KBM-7 (cell line): ENCODE measurements at places on chromosomes 16 and 17.

DNA sequence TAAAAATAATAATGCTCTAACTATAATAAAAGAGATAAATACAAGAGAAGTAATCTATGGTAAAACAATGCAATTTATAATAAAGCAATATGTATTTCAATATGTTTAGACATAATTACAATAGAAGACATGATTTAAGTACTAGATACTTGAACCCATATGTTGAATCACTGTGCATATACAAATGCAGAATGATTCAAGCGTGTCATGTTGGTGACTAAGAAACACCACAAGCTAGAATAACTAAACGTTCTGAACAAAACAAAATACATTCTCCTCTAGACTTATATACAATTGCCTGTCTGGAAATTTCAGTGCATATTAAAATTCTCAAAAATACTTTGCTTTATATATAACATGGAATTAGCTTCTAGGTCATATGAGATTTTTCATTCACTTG, 11.2 kb downstream of the TADA2A start:
- no peak for DNase-seq

DNA sequence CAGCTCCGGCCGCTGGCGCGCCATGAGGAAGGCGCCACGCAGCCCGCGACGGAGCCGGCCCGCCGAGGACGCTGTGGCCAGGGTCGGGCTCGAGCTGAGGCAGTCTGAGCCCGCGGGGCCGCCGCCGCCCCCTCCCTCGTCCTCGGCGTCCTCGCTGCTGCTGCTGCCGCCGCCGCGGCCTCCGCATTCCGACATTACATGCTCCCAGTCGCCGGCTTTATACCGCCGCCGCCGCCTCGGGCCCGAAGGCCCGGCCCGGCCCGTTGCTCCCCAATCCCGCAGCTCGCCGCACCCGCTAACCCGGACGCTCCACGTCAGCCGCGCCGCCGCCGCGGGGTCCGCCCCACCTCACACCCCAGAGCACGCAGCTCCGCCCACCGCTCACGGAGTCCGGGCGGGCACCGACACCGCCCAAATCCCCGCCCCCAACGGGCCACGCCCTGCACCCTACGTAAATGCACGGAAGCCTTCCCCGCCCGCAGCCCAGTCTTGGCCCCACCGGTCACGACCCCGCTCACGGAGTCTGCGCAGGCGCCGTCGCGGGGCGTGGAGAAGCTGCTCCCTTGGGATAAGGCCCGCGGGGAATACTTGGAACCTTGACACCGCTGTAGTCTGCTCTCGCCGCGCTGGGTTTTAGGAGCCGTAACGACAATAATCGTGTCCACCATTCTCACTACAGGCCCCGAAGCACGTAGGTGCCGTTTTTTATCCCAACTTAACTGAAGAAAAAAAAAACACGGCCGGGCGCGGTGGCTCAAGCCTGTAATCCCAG, at the start of gene TXNDC11:
Gene TXNDC11, minus strand, starts transcription at position 322 of the 772 bp plus-strand sequence. Its CDS starts 127 bp downstream, at position 195.
- DNase-seq: peak; percentile 99

- DNase-seq: no peak
Observed at GRCh38 chr16:70692873-70693671, 7.2 kb upstream of the MTSS2 start.

DNA sequence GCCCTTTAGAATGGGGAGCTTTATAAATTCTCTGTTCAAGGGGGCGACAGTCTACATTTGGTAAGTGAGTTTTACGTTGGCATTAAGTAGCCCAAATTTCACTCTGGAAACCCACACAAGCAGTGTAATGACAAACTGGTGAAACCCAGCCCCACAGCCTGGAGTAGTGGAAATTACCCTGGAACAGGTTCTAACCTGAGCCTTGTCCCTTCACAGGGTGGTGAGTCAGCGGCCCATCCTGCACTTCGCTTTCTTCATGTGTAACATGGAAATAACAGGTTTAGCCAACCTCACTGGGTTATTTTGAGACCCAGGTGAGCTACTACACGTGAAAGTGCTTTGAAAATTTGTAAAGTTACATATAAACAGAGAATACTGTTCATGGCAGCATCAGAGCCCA, 3.5 kb upstream of the TLCD3A start:
- no peak for DNase-seq

GRCh38 chr17:77527836-77528505, 387.2 kb downstream of the SEC14L1 start:
- DNase-seq: no peak

DNA sequence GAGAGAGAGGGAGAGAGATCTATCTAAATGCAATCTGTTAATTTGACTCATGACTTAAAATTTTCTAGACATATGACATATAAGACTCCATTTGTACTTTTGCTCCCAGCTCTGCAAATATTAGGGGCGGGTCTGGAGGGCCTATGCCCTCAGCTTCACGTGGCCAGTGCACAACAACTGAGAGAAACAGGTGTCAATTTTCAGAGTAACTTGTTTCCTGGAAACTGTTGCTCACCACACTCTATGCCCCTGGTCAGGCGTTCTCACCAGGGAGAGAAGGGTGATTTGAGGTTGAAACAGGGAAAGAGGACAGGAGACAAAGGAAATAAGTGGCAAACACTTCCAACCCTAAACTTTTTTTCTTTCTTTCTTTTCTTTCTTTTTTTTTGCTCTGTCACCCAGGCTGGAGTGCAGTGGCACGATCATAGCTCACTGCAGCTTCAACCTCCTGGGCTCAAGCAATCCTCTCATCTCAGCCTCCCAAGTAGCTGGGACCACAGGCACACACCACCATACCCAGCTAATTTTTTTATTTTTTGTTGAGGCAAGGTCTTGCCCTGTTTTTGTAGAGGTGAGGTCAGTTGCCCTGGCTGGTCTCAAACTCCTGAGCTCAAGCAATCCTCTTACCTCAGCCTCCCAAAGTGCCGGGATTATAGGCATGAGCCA, 270.0 kb downstream of the SLC39A11 start:
- no peak for DNase-seq

- DNase-seq: no peak
Observed at GRCh38 chr17:44906763-44907728, 7.8 kb upstream of the EFTUD2 start.

GRCh38 chr16:89615176-89615575, 1.7 kb downstream of the DPEP1 start:
- DNase-seq: no peak

DNA sequence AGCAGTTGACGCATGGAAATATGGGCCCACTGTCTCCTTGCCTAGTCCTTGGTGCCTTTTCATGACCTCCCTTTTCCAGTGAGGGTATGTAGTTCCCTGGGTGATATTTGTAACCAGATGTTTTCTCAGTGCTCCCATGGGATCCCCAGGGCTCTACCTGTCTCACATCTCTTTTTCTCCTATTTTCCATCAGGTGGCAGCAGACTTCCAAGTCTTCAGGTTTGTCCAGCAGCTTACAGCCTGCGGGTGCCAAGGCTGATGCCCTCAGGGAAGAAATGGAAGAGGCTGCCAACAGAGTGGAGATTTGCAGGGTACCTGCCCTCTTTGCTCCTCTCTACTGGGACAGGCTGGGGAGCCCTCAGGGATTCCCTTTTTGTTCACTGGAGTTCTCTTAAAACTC, 89.1 kb downstream of the ELAC2 start:
- DNase-seq: no peak

DNA sequence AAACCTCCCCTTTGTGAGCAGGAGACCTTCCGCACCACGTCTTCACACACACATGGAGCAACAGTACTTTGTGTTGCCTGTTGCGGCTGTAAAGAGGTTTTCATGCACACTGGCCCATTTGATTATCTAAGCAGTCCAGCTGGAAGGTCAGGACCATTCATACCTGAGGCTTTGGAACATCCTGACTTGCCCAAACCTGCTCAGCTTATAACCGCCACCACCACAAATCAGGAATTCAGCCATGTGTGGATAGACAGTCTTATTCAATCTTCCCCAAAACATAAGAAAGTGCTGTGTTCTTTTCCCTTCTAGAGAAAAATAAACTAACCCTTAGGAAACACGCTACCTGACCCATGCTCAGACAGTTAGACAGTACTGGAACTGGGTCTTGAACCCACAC, 81.6 kb upstream of the XYLT1 start:
- DNase-seq: no peak

DNA sequence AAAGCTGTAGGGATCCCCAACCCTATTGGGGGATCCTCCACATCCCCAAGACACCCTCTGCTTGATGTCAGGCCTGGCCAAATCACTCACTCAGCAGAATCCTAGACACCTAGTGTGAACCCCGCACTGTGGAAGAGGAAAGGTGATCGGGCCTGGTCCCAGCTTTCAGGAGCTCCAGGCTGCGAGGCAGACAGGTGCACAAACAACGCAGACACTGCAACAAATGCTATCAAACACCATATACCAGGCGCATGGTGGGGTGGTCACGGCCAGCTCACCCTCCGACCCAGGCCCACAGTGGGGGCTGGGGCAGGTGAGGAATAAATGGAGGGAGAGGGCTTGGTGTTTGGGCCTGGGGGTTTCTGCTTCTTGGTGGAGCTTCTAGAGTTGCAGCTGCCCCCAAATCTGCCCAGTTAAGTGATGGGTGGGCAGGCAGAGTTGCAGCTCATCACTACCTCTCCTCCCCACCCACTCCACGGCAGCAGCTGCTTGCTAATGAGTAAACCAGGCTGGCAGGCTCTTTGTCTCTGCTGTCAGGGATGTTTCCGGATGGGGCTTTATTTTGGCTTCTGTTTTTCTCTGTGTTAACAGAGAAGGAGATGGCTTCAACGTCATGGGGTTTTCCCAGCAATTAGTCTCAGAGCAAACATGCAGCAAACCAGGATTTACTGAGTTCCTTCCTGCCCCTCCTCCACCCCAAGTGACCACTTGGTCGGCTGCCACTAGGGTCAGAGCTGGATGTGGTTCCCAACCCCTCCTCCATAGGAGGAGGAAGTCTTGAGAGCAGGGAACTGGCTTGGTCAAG, 46.6 kb downstream of the PECAM1 start:
- DNase-seq: no peak

DNA sequence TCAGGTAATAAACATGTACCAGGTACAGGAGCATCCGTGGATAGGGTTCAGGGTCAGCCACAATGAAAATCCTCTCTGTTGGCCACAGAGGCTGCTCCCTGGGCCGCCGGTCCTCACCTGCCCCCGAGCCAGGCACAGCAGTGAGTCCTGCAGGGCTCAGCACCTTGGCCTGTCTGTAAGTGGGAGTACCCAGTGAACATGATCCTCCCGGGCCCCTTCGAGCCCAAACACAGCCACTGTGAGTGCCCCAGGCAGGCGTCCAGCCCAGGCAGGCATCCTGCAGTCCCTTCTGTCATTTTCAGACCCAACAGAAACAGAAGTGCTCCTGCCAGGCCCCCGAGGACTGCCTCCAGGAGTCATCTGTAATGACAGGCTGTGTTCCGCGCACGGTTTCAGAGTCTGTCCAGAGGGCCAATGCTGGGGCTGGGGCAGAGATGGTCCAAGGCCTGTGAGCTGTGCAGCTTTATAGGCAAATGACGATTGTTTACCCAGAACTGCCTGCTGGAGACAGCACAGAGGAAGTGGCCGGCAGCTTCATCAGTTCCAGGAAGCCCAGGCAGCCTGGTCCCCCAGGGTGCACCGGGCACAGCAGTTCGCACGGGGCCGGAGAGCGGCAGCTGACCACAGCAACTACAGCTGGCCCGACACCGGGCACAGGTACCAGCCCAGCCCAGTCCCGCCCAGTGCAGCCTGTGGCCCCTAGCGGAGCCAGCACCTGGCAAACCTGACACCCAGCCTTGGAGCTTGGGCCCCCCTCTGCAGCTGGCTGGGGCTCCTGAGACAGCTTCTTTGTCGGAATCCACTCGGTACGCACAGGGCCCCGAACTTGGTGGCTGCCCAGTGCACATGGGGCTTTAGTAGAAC, 13.2 kb downstream of the SLC7A5 start:
- peak; percentile 49 for DNase-seq

DNA sequence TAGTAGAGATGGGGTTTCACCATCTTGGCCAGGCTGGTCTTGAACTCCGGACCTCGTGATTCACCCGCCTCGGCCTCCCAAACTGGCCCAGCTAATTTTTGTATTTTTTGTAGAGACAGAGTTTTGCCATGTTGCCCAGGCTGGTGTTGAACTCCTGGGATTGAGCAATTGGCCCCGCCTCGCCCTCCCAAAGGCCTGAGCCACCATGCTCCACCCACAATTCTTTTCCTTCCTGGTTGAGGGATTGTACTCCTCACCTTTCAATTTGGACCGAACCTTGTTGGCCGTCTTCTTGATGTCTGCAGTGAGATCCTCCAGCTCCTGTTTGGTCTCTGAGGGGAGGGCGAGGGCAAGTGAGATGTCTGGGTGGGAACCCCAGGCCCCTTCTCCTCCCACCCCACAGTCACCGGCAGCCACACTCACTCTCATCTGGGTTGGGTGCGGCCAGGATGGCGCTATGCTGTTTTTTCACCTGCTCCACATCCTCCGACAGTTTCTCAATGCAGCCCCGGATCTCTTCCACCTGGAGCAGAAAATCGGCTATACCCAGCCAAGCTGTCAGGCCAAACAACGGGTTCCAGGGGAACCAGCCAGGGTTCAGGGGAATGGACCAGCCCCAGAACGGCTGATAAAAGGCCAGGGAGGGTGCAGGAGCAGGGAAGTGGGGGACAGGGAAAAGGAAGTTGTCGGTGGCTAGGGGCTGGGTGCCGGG, 9.6 kb downstream of the STX1B start:
- no peak for DNase-seq

GRCh38 chr16:22364241-22364640, 10.2 kb downstream of the CDR2 start:
- no peak for DNase-seq

DNA sequence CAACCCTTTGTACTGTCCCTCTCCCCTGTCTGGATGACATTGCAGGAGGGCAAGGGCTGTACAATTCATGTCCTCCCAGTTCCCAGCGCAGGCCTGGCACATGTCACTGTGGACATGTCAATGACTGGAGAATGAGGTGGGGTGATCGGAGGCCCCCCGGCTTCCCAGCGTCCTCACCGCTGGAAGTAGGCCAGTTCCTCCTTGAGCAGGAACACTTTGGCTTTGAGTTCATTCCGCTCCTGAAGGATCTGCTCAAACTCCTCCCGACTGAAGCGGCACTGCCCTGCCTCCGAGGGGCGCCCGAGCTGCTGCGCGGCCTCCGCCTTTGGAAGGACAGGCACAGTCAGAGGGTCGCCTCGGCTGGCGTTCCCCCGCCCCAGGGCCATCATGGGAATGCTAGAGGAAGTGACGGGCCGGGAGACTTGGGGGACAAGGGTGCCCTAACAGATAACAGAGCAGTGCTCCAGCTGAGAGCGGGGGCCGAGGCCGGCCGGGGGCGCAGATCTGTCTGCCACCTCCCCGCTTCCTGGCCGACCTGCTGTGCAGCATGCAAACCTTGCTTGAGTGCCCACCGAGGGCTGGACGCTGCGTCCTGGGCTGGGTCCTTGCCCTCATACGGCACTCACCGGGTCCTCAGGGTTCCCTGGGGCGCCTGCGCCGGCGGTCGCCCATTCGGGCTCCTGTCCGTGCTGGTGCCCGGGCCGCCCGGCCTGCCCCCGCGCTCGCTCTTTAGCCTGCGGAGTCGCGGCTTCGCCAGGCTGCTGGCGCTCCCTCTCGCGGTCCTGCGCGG, 1.3 kb downstream of the RILP start:
- DNase-seq: no peak

DNA sequence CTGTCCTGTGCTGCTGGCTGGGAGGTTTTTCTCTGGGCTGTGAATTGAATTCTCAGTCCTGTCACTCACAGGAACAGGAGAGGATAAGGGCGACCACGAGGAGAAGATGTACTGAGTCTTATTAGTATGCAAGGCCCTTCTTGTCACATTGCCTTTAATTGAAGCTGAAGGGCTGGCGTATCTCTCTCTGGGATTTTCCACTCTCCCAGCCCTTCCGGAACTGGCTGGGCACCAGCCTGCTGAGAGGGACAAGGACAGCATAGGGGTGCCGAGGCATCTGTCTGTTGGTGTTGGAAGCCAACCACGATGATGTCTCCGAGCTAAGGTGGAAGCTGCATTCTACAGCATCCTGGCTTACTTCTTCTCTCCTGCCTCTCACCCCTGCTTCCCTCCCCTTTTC, 33.2 kb downstream of the GPRC5B start:
- no peak for DNase-seq

GRCh38 chr17:82748756-82749155, 3.1 kb upstream of the TBCD start:
- no peak for DNase-seq
